ENCODE measurements at places on chromosomes 6 and 20.

GRCh38 chr6:105810105-105810921 is 275.8 kb upstream of the PRDM1 start:
- no peak for DNase-seq

- no peak for DNase-seq
These were observed 14.6 kb upstream of the ADA start for GRCh38 chr20:44666066-44666465.

GRCh38 chr6:17908831-17909230 is 78.6 kb downstream of the KIF13A start:
- DNase-seq, result no peak

DNA sequence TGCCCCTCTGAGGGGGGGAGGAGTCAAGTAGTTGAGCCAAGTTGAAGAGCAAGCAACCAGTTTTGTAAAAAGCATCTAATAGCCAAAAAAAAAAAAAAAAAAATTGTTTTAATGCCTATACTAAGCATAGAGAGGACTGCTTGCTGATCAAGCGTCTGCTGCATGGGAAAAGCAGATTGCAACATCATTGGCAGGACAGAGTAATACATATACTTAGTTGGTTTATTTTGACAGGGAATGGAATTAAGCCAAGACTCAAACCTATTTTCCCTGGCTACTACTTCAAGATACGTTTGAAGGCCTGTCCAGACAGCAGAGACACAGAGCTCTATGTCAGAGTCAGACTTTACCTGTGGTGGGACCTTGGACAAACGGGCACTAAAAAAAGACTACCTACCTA is 120.5 kb downstream of the RTN4IP1 start:
- no peak for DNase-seq

GRCh38 chr6:158715330-158716311 is 65.8 kb downstream of the SYTL3 start:
- DNase-seq, result no peak

- DNase-seq, result no peak
These were observed 9.2 kb upstream of the SIRPG start for GRCh38 chr20:1666802-1667201.

GRCh38 chr6:136404627-136405419 is 115.2 kb upstream of the BCLAF1 start:
- no peak for DNase-seq

DNA sequence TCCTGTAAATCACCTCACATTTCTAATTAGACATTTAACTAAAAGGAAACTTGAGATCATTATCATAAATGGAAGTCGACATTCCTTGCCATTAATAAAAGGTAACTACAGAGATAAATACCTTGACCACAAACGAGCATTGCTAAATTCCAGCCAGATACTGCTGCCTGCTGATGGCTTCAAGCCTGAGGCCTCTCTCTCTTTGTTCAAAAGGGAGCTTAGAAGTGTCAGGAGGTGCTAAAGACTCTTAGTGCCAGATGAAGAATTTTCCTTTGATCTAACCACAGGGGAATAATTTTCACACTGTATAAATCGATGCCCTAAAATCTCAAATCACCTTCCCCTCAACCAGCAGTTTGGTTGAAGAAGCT is 248.2 kb upstream of the PMEPA1 start:
- no peak for DNase-seq

DNA sequence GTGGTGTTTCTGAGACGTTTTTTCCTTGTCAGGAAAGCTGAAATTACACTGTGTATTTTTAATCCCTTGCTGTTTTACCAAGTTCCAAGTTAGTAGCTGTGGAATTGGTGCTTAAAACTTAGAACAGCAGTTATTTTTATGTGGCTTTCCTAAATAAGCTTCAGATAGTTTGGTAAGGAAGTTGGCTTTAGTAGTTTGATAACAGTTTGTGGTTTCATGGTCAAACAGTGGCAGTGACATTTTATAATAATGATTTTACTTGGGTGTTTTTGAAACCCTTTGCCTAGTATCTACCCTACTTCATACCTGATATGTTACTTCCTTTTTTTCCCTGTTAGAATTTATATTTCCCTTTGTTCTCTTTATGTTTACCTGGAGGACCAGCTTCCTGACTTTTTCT is 164.9 kb downstream of the JARID2 start:
- DNase-seq, result no peak

GRCh38 chr20:38418509-38419204 is 16.5 kb downstream of the SNHG17 start:
- DNase-seq, result peak; percentile 41

DNA sequence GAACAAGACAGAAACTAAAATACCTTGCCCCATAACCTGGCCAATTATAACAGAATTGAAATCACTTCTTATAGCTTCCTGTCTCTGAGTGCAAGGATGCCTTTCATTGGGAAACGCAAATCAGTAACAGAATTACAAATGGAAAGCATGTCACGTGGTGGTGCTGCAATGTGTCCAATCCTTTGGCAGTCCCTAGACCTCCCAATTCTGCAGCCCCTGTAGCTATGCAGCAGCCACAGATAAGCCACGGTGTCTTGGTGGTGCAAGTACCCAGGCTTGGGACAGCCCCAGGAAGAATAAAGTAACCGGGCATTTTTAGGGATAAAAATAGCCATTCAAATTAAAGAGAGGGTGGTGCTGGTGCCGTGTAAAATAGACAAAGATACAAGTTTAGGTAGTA is 134.6 kb upstream of the CCN2 start:
- no peak for DNase-seq

GRCh38 chr6:147507162-147508041 is 1.1 kb upstream of the SAMD5 start:
- DNase-seq, result peak; percentile 4

DNA sequence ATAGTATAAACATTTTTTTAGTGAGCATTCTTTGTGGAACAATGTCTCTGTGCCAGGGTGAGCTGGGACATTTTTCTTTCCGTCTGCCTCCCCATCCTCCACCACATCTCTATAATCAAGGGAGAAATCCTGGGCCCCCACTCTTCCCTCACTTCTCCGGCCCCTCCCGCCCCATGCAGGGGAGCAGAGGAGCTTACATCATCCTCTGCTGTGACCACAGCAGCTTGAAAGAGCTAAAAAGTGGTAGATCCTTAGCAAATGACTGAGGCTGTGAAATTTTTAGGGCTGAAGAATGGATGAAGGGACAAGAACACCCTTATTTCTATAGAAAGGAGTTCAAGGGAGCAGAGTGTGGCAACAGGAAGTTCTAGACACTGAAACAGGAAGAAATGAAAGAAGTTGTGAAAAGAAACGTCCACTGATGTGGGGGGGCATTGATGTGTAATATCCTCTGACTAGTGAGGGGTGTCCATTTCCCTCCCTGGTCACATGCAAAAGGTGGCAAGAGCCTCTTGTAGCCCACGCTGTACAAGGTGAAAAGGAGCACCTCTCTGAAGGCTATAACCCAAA is 380.3 kb upstream of the JARID2 start:
- no peak for DNase-seq

GRCh38 chr20:36045373-36045714 is 77.0 kb downstream of the CNBD2 start:
- no peak for DNase-seq

DNA sequence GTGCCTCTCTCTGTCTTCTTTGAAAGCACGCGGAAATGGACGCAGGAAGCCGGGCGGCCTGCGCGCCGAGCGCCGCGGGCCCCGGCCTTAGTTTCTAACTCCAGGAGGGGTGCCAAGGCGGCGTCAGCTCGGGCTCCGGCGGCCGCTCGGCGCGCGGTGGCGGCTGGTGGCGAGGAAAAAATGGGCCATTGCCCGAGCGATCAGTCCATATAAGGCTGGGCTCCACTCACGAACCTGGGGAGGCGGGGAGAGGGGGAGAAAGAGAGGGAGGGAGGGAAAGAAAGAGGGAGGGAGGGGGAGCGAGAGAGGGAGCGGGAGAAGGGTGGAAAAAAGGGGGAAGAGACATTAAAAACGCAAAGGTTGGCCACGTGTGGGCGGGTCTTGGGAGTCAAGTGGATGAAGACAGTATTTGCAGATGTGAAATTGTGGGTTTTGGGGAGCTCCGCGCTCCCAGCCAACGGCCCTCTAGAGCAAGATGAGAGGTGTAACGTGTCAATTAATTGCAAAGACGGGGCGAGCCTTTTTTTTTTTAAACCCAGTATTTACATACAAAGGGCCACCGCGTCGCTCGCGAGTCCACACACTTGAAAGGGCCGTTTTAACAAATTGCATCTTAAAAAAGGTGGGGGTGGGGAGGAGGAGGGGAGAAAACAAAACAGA is at the start of gene NKX2-2:
Gene NKX2-2 (minus strand): TSS at position 184 of the 660 bp plus-strand sequence. CDS start 395 bp downstream, outside the sequence.
- peak; percentile 52 for DNase-seq

DNA sequence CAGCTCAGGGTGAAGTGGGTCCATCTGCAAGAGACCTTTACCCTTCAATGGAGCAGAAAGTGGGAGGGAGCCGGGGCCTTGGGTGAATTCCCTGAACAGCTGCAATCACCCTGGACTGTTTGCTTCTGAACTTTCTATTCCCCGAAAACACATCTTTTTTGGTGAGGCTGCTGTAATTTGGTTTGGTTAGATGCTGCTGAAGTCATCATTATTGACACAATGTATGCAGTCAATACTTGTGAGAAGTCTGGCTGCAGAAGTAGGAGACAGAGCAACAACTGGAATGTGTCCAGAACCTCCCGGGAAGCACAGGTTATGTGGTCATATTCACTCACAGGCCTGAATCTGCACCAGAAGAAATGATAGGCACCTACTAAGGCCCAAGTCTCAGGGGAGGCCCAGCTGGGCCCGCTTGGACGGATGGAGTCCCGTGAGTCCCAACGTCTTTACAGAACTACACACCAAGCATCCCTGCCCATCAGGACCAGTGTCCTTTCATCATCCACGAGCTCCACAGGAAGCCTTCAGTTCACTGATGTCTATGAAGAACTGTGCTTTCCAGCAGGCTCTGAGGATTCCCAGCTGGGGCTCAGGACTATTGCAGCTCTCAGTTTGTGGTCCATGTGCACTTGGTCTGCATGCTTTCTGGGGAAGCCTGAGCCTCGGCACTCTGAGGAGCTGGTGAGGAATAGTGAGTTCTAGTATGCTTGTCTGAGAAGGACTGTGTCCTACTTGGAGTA is 177.6 kb downstream of the THBS2 start:
- no peak for DNase-seq

DNA sequence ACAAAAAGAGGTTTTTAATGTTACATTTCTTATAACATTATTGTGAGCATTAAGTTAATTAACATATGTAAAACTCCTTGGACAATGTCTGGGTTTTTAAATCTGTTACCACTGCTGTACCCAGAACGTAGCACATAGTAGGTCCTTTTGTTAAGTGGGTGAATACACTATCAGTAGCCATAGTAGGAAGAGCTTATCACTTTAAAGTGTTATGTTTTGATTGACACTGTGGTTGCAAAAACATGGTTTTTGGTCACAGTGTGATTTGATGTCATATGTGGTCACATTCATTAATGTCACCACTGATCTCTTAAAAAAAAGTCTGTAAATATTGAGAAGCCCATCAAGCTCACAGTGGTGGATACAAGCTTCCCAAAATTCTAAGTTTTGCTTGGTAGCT is 160.7 kb downstream of the PLCB1 start:
- no peak for DNase-seq

- DNase-seq, result no peak
These were observed 84.5 kb upstream of the SNAP25 start for GRCh38 chr20:10134176-10134575.

GRCh38 chr6:157020398-157020797 is 243.2 kb downstream of the ARID1B start:
- DNase-seq, result no peak

DNA sequence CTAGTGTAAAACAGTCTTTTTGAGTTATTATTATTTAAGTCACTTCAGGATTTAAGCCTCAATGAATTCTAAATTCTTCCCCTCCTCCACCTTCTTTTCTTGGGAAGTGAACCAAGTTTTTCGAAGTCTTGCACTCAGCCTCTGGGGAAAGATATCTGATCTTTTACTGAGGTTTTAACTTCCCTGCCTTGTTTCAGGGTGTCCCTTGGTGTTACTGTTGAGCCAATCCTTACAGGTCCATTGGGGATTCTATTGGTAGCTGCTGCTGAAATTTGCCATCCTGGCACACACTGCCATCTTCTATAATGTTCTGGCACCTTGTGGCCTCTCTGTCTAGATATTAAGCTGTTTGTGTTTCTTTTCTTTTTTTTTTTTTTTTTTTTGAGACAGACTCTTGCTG is 31.7 kb downstream of the BEND6 start:
- DNase-seq, result no peak

- no peak for DNase-seq
These were observed 23.3 kb downstream of the RBL1 start for GRCh38 chr20:37072293-37073196.

- no peak for DNase-seq
These were observed 429.6 kb upstream of the JARID2 start for GRCh38 chr6:14816116-14816859.

DNA sequence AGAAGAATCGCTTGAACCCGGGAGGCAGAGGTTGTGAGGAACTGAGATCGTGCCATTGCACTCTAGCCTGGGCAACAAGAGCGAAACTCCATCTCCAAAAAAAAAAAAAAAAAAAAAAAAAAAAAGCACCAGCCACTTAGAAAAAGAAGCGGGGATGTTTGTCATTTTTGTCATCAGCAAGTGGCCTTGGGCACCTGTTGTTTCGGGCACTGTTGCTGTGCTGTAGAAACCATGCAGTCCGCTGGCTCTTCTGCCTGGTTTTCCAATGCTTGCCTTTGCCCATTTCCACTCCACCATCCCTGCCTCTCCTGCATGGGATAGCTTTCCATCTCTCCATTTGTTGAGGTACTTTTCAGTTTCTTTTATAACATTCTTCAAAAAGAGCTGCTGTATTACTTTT is 129.3 kb downstream of the ARID1B start:
- no peak for DNase-seq

DNA sequence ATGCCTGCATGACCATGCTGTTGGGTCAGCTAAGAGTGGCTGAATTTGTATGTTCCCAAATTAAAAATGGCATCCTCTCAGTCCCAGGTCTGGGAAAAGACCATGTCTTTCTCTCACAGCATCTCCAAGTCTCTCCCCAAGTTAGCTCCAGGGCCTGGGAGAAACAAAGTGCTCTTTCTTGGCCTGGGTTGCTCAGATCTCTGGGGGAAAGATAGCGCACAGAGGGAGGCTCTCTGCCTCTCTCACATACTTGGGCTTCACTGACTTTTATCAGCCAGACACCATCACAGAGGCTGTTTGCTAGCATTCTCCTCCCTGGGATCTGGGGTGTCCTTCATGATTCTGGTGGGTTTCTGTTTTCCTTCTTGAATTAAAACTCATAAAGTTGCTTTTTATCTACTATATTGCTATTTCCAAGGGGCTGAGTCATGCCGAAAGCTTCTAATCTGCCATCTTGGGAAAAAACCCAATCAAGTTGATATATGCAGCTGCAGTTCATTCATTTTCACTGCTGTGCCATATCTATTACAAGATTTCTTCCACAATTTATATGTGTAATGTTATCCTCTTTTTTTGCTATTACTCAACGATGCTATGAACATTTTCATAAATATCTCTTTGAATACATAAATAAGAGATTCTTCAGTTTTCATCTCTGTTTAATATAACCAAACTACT is 190.2 kb downstream of the MOXD1 start:
- no peak for DNase-seq

- no peak for DNase-seq
These were observed 192.2 kb upstream of the SYNDIG1 start for GRCh38 chr20:24277196-24277595.

Measured in amygdala (tissue), 56 donors.